ENCODE measurements at places on chromosomes 13 and 19. TPM values are rescaled to one million over a fixed set of nuclear protein-coding genes. Genes with fewer than 3 reads are reported as not detected.
A peak's percentile ranks its signal among the peaks of the same experiment; 100 is the strongest.

GRCh38 chr13:100584896-100585295 is 3.7 kb downstream of the GGACT start:
- no peak for DNase-seq

DNA sequence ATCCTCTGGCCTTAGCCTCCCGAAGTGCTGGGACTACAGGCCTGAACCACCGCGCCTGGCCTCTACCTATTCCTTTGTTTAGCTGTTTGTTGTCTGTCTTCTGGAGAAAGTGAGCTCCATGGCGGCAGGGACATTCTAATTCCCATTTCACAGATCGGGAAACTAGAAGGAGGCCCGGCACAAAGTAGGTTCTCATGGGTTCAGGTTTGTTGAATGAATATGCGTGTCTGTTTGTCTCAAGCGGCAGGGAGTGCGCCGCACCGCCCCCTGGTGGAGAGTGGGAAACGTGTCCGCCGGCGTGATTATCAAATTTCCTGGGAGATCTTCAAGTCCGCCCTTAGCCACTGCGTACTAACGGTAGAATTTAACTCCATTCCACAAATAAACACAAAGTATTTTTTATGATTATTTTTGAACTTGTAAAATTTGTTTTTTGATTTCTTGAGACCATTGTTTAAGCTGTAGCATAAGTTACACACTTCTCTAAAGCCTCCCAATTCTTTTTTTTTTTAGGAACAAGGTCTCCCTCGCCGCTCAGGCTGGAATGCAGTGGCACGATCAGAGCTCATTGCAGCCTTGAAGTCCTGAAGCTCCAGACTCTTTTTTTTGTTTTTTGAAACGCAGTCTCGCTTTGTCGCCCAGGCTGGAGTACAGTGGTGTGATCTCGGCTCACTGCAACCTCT is 8.9 kb upstream of the CCDC9 start:
- DNase-seq = peak; percentile 81

The TDRD3 gene
- polyA plus RNA-seq = 34.9 TPM

The KLC3 gene
- polyA plus RNA-seq = 8.9 TPM

The TNNT1 gene
- 694 TPM for polyA plus RNA-seq

The SOX21 gene
- polyA plus RNA-seq = not detected

DNA sequence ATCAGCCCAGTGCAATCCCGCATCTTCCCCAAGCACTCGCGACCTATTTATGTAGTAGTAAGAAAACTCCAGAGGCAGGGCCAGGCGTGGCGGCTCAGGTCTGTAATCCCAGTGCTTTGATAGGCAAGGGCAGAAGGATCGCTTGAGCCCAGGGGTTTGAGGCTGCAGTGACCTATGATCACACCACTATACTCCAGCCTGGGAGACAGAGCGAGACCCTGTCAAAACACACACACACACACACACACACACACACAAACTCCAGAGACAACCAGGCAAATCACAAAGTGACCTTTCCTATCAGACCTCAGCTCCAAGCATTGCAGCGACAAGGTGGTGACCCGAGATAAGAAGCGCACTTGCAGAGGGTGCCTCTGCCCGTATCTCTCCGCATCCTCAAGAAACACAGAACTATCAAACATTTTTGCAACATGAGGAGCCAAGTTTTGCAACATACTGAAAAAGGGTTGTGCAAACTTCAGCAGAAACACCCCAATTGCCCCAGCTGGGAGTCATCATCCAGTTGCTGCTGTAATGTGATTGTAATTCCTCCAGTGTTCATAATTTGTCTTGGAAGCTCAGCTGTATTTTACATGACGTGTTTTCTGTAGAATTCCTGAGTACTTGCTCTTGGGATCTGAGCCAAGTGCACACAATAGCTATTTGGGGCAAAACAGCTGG is 8.7 kb upstream of the KLF2 start:
- peak; percentile 89 for DNase-seq

The RDH8 gene
- polyA plus RNA-seq = not detected

The LILRB1 gene
- polyA plus RNA-seq = 2.4 TPM

DNA sequence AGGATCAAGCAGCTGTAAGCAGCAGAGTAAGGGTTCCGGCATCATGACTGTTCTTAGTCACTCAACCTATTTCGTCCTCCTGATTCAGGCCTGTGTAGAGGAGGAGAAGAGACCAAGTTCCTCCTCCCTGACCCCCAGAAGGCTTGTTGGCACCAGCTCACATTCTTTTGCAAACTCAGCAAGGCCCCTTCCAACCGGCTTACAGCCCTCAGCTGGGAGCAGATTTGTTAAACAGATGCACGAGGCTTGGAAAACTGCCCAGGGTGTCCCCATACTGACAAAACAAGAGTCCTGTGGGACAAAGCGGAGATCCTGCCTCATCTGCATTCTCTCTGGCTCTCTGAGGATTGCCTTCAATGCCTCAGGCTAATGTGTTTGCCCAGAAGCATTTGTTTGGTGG is 113.2 kb upstream of the SOX21 start:
- DNase-seq = peak; percentile 44

Data from muscle of back (tissue), 13 donors.